ENCODE measurements at places on chromosomes 5 and 9.
A peak's percentile ranks its signal among the peaks of the same experiment; 100 is the strongest.

DNA sequence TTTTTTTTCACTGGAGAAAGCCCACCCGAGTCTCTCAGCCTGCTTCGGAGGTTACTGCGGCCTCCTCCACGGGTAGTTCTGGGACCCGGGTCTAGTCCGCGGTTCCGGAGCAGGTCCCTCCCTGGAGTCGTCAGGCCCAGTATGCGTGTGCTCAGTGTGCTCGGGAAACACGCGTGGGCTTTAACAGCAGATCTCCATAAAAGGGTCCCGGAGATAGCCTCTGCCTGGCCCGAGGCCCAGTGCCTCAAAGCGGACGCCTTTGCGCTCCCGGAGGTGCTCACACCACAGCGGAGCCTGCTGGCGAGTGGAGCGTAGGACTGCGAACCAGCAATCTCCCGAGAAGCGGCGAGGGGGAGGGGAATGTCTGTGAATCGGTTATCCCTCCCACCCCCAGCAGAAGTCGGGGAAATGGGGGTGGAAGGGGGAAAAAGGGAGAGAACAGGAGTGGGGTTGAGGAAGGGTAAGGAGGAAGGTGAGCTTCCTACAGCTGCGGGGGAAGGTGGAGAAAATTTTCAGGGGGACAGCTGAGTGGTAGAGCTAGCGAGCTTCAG lies 28.7 kb downstream of the CDKN2A start:
- peak; percentile 50 for DNase-seq

GRCh38 chr9:120885958-120886357 lies 9.0 kb upstream of the PHF19 start:
- DNase-seq = no peak

GRCh38 chr5:170633235-170634081 lies 129.6 kb downstream of the KCNIP1 start:
- DNase-seq = peak; percentile 11

- DNase-seq = no peak
These were observed 38.6 kb downstream of the TGFBI start for GRCh38 chr5:136067422-136067821.

DNA sequence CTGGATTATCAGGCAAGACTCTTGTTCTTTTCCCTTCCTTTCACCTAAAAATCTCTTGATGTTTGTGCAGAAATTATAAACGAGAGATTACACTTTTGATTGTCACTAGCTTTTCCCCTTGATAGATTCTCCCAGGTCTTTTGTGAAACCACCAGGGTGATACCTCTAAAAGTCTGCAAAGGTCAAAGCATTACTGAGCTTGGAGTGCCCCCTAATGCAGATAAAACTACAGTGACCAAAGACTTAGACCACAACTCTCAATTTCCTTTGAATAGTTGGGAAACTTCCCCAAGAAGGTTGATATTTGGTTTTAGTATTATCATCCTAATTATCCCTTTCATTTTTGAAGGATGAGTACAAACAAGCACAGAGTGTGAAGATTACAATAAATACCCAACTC lies 173.1 kb downstream of the CYLC2 start:
- no peak for DNase-seq

DNA sequence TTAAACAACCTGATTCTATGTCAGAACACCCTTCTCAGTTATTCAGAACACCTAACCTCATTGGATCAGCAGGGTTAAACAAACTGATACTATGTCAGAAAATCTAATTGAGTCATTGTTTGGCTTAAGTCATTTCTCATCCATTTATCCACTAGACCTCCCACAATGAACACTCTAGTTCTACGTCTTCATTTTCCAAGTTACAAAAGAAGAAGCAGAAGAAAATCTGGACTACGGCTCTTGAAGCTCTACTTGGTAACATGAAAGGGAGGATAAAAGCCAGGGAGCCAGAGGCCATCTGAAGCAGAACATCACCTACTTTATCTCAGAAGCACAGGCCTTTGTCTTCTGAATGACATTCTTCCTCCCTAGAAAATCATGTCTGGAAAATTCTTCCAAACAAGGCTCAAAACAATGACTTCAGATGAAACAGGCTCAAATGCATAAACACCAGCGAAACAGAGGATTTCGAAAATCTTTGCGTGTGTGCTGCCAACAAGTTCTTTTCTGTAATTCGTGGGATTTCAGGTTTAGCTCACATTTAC lies 35.4 kb upstream of the TGFBI start:
- no peak for DNase-seq

DNA sequence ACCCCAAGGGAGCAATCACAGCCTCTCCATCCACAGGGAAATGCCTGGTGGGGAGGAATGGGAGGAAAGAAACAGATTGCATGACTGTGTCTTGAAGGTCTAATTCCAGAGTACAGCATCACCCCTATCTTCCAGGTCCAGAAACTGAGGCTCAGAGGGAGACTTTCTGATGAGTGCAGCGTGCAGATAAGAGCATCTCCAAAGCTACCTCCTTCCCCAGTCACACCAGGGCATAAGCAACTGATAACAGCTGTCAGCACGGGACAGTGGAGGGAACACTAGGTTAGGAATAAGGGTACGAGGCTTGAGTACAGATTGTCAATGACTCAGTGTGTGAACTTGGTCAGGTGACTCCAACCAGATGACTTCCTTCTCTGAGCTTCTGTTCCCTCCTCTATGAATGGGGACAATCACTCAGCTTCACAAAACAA lies 126.9 kb downstream of the KCNIP1 start:
- peak; percentile 8 for DNase-seq

GRCh38 chr5:145915970-145916638 lies 20.3 kb upstream of the SH3RF2 start:
- no peak for DNase-seq

DNA sequence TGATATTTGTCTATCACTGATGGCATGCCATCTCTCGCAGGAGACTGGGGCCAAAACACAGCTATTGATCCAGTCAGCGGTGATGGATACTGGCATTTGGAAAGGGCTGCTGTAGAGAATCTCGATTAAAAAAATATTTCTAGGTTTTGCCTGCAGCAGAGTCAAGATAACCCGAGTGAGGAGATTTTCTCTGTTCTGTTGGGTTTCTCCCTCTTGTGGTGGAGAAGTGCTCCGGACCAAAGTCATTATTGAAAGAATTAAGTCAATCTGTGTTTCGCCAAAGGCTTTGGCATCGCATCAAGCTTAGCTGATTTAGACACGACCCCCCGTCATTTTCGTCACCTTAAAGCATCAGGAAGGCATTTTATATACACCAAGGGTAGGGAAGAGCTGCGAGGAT lies 97.1 kb upstream of the IRX2 start:
- DNase-seq = no peak

DNA sequence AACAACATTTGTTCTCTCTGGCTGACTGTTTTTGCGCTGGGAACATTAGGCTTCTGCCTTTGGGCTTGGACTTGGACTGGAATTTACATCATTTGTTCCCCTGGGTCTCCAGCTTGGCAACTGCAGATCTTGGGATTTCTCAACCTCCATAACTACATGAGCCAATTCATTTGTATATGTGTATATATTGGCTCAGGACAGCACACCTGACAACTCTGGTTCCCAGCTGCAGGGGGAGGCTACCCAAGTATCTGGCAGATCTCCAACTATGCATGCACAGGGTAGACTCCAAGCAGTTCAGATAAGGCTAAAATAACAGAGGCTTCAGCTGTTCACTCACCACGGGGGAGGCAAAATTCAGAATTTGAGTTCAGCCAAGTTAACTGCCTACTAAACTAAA lies 31.6 kb upstream of the F2RL1 start:
- DNase-seq = no peak

GRCh38 chr5:132180134-132180745 lies 47.4 kb downstream of the P4HA2 start:
- peak; percentile 40 for DNase-seq

DNA sequence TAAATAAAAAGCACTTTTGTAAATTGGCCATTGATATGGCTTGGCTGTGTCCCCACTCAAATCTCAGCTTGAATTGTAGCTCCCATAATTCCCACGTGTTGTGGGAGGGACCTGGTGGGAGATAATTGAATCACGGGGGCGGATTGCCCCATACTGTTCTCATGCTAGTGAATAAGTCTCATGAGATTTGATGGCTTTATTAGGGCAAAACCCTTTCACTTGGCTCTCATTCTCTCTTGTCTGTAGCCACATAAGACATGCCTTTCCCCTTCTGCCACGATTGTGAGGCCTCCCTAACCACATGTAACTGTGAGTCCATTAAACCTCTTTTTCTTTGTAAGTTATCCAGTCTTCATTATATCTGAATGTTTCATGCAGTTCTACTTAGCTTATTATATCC lies 153.2 kb downstream of the TARS1 start:
- no peak for DNase-seq

- no peak for DNase-seq
These were observed 87.1 kb upstream of the SH3GL2 start for GRCh38 chr9:17491780-17492179.

DNA sequence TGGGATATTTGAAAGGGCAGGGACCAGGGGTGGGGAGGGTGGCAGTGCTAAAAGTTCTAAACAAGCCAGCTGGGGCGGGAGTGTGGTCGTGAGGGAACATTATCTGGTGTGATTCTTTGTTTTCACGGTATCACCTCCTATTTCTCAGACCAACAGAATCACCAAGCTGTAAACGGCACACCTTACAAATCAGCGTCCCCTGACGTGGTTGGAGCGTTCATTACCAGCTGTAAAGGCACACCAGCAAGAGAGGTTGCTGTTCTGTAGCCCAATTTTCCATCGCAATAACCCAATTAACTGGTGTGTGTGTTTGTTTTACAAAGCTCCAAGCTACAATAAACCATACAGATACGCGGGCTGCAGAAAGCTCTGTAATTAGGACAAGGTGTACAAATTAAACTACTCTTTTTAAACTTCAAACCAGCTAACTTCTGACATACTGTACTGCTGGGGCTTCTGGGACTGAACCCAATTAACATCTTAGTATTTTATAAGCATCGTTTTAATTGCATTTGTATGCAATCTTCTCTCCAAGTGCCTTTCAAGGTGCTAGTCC lies 303.6 kb upstream of the CLINT1 start:
- no peak for DNase-seq

GRCh38 chr9:105244734-105245028 lies 230 bp downstream of the SLC44A1 start:
- no peak for DNase-seq

GRCh38 chr5:103364074-103364473 lies 105.5 kb downstream of the MACIR start:
- DNase-seq = peak; percentile 78

- DNase-seq = no peak
These were observed 168.5 kb downstream of the HSD17B3 start for GRCh38 chr9:96133321-96134021.

- no peak for DNase-seq
These were observed 4.1 kb upstream of the MYMK start for GRCh38 chr9:133528876-133529241.

GRCh38 chr9:134964271-134965055 lies 46.8 kb upstream of the FCN1 start:
- no peak for DNase-seq

GRCh38 chr5:6125781-6126180 lies 252.6 kb downstream of the MED10 start:
- DNase-seq = no peak

DNA sequence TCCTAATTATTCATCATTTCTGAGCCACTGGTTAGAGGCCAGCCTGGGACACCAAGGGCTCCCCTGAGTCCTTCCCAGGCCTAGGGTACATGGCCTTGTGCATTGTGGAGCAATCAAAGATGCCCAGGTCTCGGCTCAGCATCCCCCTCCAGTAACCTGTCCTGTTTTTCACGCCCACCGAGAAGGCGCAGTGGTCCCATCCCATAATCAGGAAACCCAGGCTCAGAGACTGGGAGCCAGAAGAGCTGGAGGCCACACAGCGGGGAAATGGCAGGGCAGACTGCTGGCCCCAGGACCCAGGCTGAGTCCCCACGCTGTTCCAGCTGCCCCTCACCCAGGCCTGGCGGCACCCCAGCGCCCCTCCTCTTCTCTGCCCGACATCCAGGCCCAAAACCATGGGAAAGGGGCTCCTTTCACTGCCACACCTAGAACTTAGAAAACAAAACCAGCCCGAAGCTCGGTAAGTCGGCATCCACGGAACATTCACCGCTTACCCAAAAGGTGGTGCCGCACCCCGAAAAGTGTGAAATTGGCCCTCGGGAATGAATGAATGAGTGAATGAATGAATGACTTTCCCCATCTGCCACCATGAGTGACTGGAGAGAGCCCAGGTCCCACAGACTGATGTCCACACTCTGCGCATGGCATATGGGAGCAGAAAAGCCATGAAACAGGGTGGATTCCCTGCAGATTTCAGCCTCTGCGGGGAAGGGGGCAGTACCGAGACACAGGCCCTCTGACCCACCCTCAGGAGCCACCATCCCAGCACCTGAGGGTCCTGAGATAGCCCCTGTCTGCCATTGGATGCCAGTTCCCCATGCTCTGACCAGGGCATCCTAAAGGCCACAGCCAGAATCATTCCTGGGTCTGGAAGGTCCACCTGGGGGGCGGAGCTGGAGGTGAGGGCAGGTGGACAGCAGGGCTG lies 132.5 kb downstream of the OLFM1 start:
- DNase-seq = no peak

DNA sequence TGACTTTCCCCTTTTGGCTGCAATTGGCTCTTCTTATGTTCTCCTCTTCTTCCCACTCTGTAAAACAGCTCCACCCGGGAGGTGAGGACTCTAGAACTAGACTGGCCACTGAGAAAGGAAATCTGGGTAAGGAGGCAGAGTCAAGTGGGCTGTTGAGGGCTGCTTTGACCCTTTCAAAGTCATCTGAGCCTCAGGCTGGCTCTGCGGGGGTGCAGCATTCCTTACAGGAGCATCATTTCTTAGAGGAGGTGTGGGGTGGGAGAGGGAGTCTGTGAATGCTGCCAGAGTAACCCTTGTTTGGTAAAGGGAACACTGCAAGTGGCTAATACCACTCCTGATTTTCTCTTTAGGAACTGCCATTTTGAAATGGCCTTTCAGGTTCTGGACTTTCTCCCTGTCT lies 377.7 kb upstream of the SMARCA2 start:
- DNase-seq = no peak

- DNase-seq = no peak
These were observed 101.5 kb downstream of the KCNT1 start for GRCh38 chr9:135803441-135803840.

DNA sequence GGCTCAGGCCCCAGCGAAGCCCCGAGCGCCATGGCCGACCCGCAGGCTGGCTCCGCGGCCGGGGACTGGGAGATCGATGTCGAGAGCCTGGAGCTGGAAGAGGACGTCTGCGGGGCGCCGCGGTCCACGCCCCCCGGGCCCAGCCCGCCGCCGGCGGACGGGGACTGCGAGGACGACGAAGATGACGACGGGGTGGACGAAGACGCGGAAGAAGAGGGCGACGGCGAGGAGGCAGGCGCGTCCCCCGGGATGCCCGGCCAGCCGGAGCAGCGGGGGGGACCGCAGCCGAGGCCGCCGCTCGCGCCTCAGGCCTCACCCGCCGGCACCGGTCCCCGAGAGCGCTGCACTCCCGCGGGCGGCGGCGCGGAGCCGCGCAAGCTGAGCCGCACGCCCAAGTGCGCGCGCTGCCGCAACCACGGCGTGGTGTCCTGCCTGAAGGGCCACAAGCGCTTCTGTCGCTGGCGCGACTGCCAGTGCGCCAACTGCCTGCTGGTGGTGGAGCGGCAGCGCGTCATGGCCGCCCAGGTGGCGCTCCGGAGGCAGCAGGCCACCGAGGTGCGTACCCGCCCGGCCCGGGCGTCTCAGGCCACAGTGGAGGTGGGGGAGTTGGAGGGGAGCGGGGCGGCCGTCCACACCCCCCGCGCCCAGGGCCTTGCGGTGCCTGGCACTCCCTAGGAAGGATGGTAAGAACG lies 1.6 kb downstream of the DMRT2 start:
- peak; percentile 34 for DNase-seq

GRCh38 chr5:131384616-131385214 lies 120.9 kb downstream of the CDC42SE2 start:
- no peak for DNase-seq

GRCh38 chr9:94443032-94443722 lies 111.7 kb upstream of the PCAT7 start:
- no peak for DNase-seq
